ENCODE measurements at places on chromosomes 7 and 10.

- DNase-seq: no peak
These were observed 20.3 kb upstream of the HECTD2 start for GRCh38 chr10:91389636-91390512.

- DNase-seq: no peak
These were observed 243.0 kb downstream of the PLXDC2 start for GRCh38 chr10:20059084-20059835.

- no peak for DNase-seq
These were observed 7.6 kb upstream of the ARMS2 start for GRCh38 chr10:122446668-122447423.

DNA sequence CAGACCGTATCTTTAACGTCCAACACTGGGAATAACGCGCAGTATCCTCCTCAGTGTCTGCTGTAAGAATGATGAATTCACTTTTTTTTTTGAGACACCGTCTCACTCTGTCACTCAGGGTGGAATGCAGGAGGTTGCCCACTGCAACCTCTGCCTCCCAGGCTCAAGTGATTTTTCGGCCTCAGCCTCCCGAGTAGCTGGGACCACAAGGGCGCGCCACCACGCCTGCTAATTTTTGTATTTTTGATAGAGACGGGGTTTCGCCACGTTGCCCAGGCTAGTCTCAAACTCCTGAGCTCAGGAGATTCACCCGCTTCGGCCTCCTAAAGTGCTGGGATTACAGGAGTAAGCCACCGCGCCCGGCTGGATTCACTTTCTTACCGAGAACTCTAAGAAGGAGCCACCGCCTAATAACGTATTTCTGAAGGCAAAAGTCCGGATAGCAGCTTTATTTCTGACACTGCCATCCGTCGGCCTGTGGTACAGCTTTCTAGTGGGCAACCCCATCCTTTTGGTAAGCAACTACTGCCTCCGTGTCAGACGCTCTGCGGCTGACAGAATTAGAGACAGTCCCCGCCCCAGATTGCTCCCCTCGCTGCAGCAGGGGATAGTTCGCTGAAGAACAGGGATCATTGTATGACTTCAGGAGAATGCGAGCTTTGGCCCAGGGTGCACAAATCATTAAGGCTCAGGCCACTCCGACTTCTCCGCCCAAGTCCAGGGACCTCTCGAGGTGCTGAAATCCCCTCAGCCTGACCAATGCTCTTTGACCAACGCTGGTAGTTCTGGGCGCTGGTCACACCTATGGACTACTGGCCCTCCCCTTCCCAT lies 662 bp downstream of the POLR3A start:
- DNase-seq: no peak

GRCh38 chr10:4267086-4267773 lies 482.2 kb upstream of the KLF6 start:
- no peak for DNase-seq

GRCh38 chr7:66379542-66380160 lies 174.5 kb downstream of the TPST1 start:
- DNase-seq: no peak

DNA sequence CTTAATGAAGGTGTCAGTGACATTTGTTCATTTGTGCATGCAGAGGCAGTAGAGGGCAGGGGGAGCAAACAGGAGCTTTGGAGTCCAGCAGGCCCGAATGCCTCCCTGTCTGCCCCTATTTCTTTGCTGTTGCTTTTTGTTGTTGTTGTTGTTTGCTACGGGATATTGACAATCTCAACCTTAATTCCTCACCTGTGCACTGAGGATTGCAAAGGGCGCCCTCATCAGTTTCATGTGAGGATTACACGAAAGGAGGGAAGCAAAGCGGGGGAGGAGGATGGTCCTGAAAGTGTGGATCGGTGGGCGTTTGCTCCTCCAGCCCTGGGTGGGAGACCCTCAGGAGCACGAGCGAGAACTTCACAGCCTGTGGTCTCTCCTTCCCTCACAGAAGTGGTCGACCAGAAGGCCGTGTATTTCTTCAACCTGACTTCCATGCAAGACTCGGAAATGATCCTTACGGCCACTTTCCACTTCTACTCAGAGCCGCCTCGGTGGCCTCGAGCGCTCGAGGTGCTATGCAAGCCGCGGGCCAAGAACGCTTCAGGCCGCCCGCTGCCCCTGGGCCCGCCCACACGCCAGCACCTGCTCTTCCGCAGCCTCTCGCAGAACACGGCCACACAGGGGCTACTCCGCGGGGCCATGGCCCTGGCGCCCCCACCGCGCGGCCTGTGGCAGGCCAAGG lies 9.6 kb downstream of the GDF10 start:
- DNase-seq: no peak
